Inflammatory macrophage (primary cell): ENCODE measurements at places on chromosomes 2 and 18.

DNA sequence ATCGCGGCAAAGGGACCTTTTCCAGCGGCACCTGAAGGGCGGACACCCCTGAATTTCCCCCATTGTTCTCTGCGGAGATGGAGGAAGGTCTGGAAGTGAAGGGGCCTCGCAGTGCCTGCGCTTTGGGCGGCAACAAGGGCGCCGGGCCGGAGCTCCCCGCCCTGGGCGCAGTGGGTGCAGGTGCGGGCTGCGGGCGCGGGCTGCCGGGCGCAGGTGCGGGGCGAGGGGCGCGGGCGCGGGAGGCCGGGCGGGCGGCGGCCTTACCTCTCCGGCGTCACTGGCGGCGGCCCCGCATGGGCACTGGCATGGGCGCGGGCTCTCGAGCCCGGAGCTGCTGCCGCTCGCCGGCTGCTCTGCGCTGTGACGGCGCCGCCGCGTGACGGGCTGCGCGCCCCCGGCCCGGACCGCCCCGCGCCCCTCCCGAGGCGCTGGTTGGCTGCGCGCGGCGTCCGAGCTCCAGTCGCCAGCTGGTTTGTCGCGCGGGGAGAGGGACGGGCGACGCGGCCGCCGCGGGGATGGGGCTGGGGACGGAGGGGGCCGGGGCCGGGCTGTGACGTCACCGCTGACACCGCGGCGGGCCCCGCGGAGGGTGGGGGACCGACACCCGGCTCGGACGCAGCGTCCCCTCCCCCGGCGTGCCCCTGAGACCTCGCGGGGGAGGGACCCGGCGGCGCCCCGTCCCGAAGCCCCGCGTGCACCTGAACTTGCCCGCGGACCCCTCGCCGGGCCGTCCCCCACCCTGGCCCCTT lies at the start of gene KIF1A:
TSS of gene KIF1A (minus strand) at position 362 of the 749 bp plus-strand sequence. CDS start 22,467 bp downstream, outside the sequence.
- no peak for DNase-seq

DNA sequence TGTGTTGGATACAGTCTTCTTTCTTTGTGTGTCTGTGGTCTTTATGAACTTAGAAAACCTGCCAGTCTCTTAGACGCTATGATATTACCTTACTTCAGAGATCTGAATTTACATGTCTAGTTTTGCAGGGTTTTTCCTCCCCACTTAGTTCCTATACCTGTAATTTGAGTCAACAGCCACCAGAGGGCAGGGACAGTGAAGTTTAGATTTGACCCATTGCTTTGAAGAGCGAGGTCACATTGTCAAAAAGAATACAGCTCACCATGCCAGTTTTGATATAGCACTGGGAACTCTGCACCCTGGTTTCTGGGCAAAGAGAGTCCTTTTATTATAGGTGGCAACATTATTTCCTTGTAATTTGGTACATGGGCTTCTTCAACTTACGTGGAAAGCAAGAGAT lies 102.3 kb downstream of the MAPK4 start:
- peak; percentile 15 for DNase-seq

GRCh38 chr2:11416186-11416585 lies 49.8 kb downstream of the E2F6 start:
- no peak for DNase-seq

GRCh38 chr2:138763971-138764370 lies 16.2 kb downstream of the NXPH2 start:
- DNase-seq = no peak

DNA sequence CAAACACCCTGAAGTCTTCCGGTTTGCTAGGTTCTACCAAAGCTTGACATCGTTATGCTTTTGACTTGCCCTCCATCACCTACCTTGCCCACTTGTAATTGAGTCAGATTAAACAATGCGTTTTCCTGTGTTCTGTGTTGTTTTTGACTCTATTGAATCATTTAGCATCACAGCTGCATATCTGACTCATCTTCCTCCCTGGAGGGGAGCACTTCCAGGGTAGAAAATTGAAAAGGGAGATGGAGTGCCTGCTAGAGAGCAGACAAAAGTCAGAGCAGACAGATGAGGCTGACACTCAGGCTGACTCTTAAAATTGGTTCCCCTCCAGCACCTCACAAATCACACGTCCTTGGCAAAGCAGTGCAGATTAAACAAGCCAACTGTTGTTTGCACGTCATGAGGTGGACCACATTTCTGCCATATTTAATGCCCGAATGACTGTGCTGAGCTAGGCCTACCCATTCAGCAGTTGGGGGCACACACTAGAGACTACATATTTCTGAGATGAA lies 2.2 kb downstream of the MPP4 start:
- no peak for DNase-seq

DNA sequence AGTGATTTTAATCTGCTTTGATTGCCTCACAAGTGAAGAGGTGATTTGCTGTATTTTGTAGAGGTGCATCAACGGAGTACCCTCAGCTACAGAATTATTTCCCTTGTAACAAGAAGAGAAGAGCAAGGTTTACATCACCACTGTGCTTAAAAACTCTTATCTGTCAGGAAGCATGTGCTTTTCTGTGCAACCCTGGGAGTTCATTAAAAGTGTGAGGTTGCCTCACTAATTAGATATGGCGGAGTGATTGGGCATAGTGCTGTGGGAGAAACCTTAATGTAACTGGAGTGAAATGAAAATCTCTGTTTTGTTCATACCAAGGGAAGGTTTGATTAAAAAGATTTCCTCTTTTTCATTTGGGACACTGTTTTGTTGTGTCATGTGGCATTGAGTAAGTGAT lies 544.7 kb downstream of the PARD3B start:
- DNase-seq = no peak

- no peak for DNase-seq
These were observed 15.5 kb downstream of the CYP1B1 start for GRCh38 chr2:38060236-38061018.

DNA sequence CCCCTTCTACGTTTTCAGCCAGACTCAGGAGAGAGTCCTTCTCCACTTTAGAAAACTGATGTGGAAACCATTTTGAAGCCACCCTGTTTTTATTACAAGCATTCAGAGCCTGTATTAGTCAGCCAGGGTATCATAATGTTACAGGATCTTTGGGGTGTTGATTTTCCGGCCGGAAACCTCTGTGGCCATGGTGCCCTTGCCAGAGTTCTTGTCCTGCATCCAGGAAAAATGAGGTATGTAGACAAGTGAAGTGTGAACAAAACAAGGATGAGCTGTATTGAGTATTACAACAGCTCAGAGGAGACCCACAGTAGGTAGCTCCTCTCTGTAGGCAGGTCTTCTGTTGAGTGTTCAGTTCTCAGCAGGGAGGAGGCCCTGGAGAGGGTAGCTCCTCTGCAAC lies 241.0 kb upstream of the COPS8 start:
- no peak for DNase-seq

DNA sequence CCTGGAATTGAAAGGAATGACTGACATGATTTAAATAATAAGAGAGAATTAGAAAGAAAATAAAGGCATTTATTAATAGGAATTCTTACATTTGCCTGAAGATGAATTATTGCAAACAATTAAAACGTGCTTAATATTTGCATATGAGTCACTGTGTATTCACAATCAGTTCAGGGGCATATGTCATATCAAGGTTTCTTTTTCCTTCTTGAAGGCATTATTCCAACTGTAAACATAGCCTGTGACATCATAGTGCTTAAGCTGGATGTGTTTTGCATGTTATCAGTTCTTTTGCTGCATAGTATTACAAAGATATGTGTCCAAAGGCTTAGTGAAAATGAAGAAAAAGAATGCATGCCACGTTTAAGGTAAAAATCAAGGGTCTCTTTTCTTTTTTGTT lies 80.8 kb downstream of the MEIS1 start:
- DNase-seq = no peak

- DNase-seq = no peak
These were observed 255.9 kb upstream of the RASGRP3 start for GRCh38 chr2:33220533-33220932.

DNA sequence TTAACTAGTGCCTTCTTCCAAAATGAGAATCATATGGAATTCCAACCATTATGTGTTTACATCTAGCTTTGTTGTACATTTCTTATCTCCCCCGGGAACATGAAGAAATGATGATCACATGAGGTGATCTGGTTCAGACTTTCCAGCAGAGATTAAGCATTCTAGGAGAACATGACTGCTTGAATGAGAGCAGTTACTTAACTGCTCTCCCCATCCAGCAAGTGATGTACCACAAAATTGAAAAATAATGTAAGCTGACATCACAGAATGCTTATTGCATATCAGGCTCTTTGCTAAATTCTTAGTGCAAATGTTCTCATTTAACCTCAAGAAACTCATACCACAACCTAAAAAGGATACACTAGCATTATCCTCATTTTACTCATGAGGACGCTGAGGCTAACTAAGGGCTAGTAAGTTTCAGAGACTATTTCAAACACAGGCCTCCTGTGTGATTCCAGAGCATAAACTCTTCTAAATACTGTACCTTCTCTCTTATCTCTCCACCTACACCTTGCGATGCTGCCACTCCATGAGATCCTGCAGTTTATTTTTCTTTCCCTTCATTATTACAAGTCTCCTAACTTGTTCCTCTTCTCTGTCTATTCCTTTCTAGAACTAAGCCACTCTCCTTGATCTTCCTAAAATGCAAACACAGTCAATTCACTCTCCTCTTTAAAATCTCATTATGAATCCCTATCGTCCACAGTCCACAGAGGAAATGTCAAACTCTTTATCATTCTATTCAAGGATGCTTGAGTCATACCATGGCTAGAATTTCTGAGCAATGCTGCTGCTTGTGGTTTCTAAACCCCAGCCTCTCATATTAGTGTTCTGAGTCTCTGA lies 1224.8 kb upstream of the ZEB2 start:
- no peak for DNase-seq

- no peak for DNase-seq
These were observed 101.4 kb downstream of the FARSB start for GRCh38 chr2:222554517-222554916.

DNA sequence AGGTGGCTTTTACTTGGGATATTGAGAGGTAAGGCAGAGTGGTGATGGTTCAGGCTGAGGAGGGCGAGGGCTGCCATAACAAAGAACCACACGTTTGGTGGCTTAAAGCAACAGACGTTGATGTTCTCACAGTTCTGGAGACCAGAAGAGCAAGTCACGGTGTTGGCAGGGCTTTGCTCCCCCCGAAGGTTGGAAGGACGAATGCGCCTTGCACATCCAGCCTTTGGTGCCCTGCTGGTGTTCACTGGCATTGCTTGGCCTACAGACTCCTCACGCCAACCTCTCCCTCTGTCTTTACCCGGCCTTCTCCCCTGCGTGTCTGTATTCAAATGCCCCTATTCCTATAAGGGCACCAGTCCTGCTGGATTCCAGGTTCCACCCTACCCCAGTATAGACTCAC lies 125.4 kb downstream of the TPO start:
- no peak for DNase-seq

- DNase-seq = no peak
These were observed 68.7 kb upstream of the MC2R start for GRCh38 chr18:13984080-13984479.

DNA sequence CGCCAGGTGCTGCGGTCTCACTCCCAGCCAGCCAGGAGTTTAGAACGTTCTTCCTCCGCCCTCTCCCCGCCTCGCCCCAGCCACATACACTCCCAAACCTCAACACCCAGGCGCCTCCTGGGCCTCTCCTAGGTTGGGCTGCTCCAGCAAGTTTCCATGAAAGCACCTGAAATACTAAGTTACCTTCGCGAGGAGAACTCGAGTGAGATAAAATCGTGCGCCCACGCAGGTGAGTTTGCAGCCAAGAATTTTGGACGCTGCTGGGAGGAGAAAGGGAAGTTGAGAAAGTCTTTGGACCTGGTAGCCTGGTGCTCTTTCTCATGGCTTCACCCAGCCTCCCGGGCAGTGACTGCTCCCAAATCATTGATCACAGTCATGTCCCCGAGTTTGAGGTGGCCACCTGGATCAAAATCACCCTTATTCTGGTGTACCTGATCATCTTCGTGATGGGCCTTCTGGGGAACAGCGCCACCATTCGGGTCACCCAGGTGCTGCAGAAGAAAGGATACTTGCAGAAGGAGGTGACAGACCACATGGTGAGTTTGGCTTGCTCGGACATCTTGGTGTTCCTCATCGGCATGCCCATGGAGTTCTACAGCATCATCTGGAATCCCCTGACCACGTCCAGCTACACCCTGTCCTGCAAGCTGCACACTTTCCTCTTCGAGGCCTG lies at the start of gene GPR39:
TSS of gene GPR39 (plus strand) at position 83 of the 673 bp plus-strand sequence.
- no peak for DNase-seq

DNA sequence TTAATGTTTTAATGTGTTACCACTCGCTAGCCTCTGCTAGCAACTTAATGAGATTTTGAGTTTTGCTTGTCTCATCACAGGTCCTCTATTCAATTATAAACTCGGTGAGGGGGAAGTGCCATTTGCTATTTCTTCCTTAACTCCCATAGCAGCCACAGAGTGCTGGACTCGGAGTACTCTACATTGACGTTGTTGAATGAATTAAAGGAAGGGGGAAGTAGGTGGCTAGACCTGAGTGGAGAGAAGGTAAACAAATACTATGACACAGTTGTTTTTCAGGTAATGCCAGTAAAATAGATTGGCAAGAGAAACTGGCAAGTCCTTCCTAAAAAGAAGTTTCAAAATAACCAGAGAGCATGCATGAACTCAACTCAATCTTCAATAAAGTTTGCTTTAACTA lies 339.3 kb downstream of the HRH4 start:
- no peak for DNase-seq

DNA sequence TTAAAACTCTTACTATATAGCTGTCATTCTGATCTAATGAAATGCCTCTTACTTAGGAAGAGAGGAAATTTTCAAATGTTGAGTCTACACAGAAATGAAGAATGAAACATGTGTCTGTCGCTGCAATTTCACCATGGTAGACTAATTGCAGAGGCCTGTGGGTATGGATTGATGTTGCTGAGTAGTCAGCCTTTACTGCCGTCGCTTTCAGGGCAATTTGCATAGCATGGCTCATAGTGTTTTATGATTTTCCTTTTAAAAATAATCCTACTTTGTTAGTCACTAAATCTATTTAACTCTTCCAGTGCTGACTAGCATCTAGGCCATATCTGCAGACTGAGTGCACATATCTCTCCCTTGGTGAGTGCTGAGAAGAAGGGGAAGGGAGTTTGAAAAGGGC lies 819.2 kb downstream of the SATB2 start:
- no peak for DNase-seq
